ENCODE measurements at places on chromosomes 4 and X.
A peak's percentile ranks its signal among the peaks of the same experiment; 100 is the strongest.

- no peak for DNase-seq
Measured at GRCh38 chrX:116194649-116195048, 24.1 kb downstream of the AGTR2 start.

GRCh38 chrX:28880136-28880535, 292.9 kb downstream of the IL1RAPL1 start:
- no peak for DNase-seq

GRCh38 chr4:180437601-180438000, 1805.6 kb upstream of the TENM3 start:
- DNase-seq, result no peak

DNA sequence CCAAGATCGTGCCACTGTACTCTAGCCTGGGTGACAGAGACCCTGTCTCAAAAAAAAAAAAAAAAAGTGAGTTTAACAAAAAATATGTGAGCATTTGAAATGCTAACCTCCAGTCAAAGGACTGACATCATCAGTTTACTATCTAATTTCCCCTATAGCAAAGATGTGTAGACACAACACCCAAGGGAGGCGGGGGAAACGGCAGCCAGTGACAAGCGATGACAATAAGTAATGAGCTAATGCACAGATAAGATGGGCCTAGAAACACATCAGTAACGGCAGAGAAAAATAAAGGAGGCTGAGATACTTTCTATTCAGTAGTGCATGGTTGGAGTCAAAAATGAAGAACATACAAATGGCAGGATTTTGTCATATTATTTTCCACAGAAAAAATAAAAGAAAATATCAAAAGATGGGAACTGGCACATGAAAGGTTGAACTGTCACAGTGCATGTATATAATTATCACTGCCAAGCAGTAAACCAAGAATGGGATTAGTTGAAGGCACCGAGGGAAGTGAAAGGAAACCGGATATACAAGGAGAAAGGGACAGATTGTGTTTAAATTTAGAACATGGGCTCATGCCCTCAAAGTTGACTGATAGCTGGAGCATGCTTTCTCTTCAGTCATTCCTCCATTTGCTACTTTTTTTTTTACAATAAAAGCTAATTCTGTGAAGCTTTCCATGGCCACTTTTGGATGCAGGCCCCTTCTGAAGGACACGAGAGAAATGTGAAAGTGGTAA, 41.8 kb downstream of the IGFBP7 start:
- no peak for DNase-seq

- no peak for DNase-seq
Measured at GRCh38 chr4:121788896-121789295, 12.2 kb upstream of the EXOSC9 start.

- DNase-seq, result peak; percentile 30
Measured at GRCh38 chr4:139167774-139168444, 9.1 kb downstream of the ELF2 start.

- DNase-seq, result no peak
Measured at GRCh38 chr4:118026806-118027205, 7.5 kb upstream of the NDST3 start.

DNA sequence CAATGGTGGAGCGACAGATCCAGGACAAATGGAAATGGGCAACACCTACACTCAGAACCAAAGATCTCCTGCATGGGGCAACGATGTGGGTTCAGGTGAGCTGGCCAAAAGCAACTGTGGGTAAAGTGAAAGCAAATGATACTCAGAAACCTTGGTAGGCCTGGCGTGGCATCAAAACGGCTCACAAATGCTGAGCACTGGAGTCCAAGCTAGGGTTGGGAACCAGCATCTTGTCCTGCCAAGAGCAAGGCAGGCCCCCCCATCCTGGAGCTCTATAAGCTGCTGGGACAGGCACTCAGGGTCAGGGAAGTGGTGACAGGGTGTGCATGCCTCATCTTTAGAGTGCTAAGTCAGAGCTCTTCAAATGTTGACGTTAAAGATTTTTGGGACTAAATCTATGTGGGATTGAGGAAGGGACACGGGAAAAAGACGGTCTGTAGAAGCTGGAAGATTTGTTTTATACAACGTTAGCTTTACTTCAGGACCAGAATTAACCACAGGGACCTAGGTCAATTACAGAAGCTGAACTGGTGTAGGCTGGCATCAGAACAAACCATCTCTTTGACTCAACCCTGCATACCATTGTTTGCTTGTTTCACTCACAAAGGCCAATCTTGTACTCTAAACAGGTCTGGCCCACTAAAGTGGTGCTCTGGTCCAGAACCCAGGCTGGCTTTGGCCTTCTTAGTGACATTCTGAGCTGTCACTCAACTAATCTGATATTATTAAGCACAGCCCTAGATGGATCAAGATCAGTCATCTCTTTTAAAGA, 10.7 kb downstream of the ATP8A1 start:
- DNase-seq, result no peak

DNA sequence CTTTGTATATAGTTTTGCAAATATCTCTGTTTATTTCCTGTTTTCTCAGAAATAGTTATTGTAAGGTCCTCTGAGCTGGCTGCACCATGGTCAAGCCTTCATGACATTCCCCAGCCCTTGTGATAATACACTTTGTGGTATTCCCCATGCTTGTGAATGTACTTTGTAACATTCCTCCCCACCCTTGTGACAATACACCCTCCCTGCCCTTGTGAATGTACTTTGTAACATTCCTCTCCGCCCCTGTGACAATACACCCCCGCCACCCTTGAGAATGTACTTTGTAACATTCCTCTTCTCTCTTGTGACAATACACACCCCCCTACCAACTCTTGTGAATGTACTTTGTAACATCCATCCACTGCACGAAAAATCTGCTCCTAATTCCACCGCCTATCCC, 530.7 kb downstream of the CENPC start:
- no peak for DNase-seq

DNA sequence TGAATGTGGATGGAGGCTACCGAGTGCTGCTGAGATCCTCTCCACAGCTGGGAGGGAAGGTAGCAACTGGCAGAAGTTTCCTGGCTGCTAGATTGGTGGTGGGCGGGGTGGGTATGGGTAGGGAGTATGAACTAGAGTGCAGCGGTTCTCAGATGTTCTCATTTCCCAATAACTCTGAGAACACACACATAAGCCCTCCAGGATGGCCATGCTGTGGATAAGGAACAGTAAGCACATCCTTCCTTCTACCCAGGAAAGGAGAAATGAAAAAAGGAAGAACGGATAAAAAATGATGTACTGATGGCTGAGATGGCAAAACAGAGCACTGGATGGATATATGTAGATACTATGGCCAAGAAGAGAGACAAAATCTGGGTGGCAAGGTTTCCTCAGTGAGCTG, 116.0 kb downstream of the ZNF827 start:
- DNase-seq, result no peak

- no peak for DNase-seq
Measured at GRCh38 chr4:83431200-83431599, 24.4 kb downstream of the HELQ start.

DNA sequence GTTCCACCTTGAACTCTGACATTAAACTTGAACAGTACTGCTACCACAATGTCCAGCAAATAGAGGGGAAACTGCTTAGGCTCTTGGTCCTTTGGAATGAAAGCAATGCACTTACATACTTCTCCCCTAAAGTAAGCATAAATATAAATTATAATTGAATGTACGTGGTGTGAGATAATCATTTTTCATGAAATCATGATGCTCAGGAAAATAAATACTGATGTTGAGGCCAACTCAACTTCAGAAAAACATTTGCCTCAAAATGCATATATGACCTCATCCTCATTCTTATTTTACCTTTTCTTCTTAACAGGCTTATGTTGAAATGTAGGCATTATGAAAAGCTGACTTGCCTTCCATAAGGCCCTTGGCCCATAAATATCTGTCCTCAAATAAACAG, 166.3 kb downstream of the KDR start:
- no peak for DNase-seq

DNA sequence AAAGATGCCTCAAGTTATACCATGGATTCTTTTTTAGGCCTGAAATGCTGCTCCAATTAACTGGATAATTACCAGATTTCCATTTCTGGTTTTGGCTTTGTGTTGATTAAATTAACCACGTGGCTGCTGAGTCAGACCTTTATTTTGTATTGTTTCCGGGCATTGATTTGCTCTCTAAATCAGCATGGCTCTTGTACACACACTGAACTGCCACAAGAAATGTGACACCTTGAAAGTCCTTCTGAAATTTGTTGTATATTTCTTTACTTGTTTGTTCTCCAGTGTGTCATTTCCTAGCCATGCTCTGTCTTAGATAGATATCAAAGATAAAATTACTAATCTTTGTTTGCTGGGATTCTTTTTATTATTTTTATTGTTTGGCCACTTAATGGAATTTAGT, 11.7 kb downstream of the MTTP start:
- DNase-seq, result no peak

DNA sequence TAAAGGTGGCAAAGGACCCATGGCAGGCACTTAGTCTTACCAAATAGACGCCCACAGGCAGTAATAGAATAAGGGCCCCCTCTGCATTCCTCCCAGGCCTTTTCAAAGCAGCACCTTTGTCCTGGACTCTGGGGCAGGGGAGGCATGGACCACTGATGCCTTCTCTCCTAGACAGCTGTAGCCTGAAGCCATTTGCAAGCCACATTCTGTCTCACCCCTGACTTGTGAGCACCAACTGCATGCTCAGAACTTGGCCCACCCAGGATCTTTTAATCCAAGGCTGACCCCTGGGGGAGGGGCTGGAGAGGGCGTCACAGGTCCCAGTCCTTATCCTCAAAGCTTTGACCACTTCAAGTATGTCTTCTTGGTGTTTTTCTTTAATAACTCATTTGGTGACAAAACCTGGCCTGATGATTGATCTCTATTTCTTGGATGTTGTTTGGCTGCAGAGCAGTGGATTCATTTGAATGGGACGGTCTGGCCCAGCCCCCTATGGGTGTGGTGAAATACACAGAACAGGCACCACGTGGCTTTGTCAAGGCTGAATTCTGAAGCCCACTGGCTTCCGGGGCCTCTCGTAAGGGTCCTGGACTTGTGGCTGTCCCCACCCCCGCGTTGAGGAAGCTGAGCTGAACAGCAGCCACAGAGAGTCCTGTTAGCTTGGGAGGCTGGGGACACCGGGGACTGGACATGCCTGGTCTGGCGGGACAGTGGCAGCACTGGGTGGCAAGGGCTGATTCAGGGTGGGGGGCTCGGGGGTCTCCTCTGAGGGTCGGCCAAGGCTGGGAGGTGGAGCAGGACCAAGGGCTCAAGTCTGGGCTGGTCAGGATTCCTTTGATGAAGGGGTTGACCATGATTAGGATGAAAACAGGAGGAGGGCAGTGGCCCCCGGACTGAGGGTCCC, 36.6 kb downstream of the ADRA2C start:
- DNase-seq, result no peak

GRCh38 chr4:25792200-25792791, 70.5 kb downstream of the SEL1L3 start:
- DNase-seq, result peak; percentile 60

GRCh38 chr4:150219841-150220240, 141.6 kb downstream of the DCLK2 start:
- no peak for DNase-seq

GRCh38 chr4:35963974-35964515, 280.3 kb downstream of the ARAP2 start:
- DNase-seq, result no peak

GRCh38 chr4:10734697-10735096, 50.1 kb upstream of the CLNK start:
- no peak for DNase-seq

DNA sequence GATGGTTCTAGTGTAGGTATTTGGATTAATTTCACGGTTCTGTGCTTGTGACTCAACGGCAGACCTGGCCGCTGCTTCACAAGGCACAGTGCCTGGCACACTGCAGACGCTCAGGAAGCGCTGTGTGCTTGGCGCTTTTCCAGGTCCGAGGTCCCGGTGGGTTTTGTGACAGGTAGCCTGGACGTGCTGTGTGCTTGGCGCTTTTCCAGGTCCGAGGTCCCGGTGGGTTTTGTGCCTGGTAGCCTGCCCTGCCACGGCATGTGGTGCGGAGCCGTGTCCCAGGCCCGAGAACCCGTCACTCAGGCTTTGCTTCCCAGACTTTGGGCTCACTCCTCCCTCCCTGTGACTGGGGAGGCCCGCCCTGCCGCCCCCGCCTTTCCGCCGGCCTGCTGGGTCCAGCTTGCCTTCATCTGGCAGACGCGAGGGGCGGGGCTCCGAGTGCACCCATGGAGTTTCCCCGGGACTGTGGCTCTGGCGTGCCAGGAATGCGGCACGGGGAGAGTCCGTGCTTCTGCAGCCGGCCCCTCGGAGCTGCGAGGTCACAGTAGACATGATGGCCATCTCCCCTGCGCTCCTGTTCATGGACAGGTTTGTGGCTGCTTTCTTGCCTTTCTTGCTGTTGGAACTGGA, 44.2 kb downstream of the TBC1D14 start:
- DNase-seq, result peak; percentile 94

GRCh38 chr4:52036886-52037530, 1.1 kb downstream of the SGCB start:
- DNase-seq, result no peak

GRCh38 chr4:184415071-184415470, 59.3 kb downstream of the IRF2 start:
- no peak for DNase-seq

GRCh38 chr4:87392183-87392582, 1.2 kb upstream of the HSD17B11 start:
- no peak for DNase-seq

DNA sequence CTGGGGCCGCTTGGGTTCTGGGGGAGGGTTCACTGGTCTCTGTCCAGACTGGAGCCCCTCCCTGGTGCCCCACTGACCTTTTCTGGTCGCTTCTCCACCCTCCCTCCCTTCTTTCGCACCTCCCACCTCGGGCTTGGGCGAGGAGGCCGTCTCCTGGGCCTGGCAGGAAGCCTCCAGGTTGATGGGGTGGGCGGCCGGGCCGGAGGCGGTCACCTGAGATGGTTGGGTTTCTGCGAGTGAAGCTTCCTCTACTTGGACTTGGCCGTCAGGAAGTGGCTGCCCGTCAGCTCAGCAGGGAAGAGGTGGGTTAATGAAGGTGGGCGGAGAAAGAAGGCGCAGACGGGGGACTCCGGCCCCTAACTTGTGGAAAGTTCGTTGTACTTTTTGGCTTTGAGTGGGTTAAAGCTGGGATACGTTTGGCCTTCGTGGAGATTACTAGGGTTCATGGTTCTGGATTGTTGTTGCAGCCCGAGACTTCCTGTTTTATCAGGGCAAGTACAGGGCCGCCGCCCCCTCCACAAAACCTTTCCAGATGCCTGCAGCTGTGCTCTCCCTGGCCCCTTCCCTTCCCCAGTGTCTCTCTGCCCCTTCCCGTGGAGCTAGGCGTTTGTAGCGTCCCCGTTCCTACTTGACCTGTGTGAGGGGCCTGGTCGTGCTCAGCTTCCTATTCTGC, 1.2 kb downstream of the AKAP17A start:
- peak; percentile 77 for DNase-seq

GRCh38 chr4:176498617-176499256, 179.0 kb downstream of the SPCS3 start:
- DNase-seq, result no peak

GRCh38 chr4:126513596-126513995, 1119.2 kb upstream of the INTU start:
- no peak for DNase-seq

All from H7 (cell line).